ENCODE measurements at places on chromosomes 2 and 18.

DNA sequence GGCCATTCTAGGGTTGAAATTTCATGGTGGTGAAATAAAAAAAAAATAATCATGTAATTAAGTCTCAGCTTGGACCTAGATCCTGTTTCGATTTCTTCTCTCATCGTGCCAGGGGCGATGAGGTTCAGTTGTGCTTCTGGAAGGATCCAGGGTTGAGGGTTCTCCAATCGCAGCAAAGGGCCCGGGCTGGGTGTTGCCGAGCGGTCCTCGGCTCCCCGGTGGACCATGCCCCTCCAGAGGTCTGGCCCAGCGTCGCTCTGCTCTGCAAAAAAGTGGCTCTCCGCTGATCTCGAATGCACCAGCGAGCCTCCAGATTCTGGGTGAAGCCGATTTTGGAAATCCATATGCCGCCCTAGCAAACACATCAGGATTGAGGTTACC, 39.0 kb downstream of the EN1 start:
- DNase-seq, result no peak

GRCh38 chr18:25896956-25897355, 193.5 kb downstream of the SS18 start:
- DNase-seq, result no peak

DNA sequence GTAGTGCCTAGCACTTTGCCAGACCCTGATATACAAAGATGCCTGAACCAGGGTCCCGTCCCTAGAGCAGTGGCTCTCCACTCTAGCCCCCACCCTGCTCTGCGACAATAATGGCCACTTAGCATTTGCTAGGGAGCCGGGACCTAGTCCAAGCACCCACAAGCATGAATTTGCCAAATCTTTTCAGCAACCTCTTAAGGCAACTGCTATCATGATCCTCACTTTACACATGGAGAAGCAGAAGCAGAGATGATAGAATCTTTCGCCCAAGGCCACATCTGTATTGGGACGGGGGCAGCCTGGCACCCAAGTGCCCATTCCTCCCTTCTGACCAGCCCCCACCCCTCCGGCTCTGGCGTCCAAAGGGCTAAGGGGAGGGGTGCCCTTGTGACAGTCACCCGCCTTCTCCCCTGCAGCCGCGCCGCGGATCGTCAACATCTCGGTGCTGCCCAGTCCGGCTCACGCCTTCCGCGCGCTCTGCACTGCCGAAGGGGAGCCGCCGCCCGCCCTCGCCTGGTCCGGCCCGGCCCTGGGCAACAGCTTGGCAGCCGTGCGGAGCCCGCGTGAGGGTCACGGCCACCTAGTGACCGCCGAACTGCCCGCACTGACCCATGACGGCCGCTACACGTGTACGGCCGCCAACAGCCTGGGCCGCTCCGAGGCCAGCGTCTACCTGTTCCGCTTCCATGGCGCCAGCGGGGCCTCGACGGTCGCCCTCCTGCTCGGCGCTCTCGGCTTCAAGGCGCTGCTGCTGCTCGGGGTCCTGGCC, 13.0 kb downstream of the SIGLEC15 start:
- no peak for DNase-seq

- no peak for DNase-seq
These were observed 213.2 kb downstream of the GBX2 start for GRCh38 chr2:235954888-235955480.

DNA sequence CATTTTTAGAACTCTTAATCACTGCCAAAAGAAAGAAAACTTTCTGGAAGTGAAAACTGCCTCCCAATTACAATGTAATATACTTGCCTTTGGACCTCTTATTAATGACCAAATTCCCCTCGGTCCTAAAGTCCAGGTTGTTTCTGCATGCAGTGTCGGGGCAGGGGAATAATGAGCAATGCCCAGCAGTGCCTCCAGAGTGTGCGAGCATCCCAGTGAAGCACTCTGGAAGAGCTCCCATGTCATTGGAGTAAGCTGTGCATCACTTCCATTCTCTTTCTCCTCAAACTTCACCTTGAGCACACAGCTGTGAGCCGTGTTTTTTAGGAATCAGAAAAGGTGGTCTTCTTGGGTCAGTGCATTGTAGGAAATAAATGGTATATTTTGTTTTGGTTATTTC, 107.1 kb downstream of the SH3RF3 start:
- no peak for DNase-seq

DNA sequence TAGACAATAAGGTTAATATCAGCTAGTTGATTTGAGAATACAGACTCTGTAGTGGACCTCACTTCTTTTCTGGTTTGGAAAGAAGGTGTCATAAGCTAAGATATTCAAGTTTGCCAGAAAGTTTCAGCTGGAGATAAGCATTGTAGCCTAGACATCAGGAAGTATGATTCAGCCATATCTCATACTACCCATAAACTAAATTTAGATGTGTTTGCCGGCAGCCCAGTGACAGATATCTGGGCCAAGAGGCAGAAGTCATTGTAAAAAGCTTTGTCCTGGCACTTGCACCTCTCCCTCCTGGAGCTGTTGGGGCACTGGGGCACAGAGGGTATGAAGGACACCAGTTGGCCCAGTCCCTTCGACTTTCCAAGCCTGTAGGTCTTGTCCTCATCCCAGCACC, 128.0 kb downstream of the EPHA4 start:
- DNase-seq, result peak; percentile 49
